ENCODE measurements at places on chromosomes 2 and 18. TPM values are rescaled to one million over a fixed set of nuclear protein-coding genes. Genes with fewer than 3 reads are reported as not detected.
A peak's percentile ranks its signal among the peaks of the same experiment; 100 is the strongest.

NDUFB3 gene
- 115 TPM for total RNA-seq

TRIM54 gene
- total RNA-seq = 18.8 TPM

ITPRIPL1 gene
- 8.1 TPM for total RNA-seq

TUBA3E gene
- total RNA-seq = not detected

OTOS gene
- total RNA-seq = not detected

SLC8A1 gene
- total RNA-seq = 3.6 TPM

ZNF516 gene
- 32.3 TPM for total RNA-seq

LYPD1 gene
- total RNA-seq = 1.4 TPM

HAAO gene
- total RNA-seq = not detected

DNAJC5G gene
- 18.1 TPM for total RNA-seq

- peak; percentile 51 for DNase-seq
Observed at GRCh38 chr2:64453770-64454385, at the start of gene LGALSL. Gene LGALSL, plus strand, starts transcription at chr2:64454162. Its CDS starts 384 bp downstream, at chr2:64454546.

- DNase-seq = no peak
Observed at GRCh38 chr2:237732790-237733381, 65.7 kb upstream of the RBM44 start.

DNA sequence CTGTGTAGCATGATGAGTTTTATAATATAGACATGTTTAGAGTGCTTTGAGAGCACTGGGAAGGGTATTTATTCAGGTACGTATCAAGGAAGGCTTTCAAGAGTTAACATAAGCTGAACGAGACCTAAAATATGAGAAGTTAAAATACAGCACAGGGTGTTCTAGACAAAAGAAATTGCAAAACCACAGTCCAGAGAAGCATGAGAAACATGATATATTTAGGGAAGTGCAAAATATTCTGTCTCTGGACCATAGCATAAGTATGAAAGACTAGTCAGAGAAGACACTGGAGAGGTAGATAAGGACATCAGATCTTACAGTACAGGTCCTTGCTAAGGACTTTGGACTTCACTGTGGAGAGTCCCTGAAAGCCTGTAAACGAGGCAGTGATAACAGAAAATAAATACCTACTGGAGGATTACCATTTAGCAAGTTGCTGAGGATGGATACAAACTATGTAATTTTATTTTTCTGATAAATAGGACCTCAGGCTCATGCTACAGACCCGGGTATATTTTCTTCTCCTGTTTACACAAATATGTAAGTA is 43.7 kb downstream of the FSIP2 start:
- no peak for DNase-seq

DNA sequence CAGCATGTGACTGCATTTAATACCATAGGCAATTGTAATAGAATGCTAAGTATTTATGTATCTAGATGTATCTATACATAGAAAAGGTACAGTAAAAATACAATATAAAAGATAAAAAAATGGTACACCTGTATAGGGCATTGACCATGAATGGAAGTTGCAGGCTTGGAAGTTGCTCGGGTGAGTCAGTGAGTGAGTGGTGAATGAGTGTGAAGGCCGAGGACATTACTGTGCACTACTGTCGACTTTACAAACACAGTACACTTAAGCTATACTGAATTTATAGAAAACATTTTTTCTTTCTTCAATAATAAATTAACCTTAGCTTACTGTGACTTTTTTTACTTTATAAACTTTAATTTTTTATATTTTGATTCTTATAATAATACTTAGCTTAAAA is 8.9 kb downstream of the DIS3L2 start:
- DNase-seq = no peak

DNA sequence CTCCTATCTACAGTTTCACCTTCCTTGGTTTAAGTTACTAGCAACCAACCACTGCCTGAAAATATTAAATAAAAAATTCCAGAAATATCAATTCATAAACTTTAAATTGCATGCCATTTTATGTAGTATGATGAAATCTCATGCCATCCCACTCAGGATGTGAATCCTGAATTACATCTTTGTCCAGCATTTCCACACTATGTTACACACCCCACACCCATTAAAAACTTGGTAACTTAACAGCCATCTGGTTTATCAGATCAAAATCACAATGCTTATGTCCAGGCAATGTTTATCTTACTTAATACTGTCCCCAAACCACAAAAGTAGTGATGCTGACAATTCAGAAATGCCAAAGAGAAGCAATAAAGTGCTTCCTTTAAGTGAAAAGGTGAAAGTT is 21.6 kb downstream of the CUL3 start:
- DNase-seq = no peak

GRCh38 chr2:61689568-61689967 is 151.4 kb upstream of the XPO1 start:
- DNase-seq = no peak

- peak; percentile 2 for DNase-seq
Observed at GRCh38 chr2:120552800-120553481, 182.7 kb upstream of the GLI2 start.

- DNase-seq = no peak
Observed at GRCh38 chr2:37586663-37587317, 84.7 kb downstream of the CDC42EP3 start.

DNA sequence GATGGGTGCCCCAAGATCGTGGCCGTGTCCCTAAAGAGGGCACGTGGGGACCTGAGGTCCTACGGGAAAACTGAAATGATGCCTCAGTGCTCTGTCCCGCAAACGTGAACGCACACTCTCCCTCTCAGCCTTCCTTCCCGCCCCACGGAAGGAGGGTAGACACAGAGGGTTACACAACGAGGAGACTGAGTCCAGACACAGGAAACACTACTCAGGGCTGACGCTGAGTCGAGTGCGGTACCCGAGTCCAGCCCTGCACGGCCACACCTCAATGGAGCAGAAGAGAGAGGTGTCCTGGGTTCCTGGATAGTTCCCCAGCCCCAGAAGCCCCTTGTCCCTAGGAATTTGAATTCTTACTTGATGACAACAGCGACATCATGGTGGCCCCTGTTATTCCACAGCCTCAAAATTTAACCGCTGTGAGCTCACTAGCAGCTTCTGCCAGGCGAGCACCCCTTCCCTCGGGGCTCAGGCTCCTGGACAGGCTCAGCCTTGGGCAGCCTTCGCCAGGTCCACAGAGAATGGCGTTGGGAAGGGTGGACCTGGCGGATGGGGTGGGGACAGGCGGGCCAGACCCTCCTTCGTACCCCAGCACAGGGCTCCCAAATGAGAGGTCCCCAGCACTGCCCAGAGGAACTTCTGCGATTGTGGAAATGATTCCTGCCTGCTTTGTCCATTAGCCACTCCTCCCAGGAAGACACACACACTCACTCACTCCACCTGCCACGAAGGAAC is 980 bp upstream of the RNPEPL1 start:
- DNase-seq = no peak

GRCh38 chr2:54456612-54457322 is 640 bp downstream of the SPTBN1 start:
- DNase-seq = peak; percentile 47

- no peak for DNase-seq
Observed at GRCh38 chr2:216344950-216345300, 27.4 kb downstream of the MARCHF4 start.

DNA sequence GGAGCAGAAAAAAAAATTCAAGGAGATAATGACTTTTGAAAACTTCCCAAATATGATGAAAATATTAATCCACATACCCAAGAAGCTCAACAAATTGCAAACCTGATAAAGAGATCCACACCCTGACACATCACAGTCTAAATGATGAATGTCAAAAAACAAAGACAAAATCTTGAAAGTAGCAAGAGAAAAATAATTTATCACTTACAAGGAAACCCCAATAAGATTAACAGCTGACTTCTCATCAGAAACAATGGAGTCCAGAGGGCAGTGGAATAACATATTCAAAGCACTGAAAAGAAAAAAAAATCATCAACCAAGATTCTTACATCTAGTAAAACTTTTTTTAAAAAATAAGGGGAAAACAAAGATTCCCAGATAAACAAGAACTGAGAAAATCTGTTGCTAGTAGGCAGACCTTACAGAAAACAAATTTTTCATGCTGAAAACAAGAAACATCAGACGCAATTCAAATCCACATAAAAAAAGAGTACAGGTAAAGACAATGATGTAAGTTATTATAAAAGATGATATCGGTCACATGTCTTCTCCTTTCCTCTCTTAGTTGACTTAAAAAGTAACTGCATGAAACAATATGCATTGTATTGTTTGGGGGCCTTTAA is 21.3 kb downstream of the SLC66A2 start:
- DNase-seq = no peak

DNA sequence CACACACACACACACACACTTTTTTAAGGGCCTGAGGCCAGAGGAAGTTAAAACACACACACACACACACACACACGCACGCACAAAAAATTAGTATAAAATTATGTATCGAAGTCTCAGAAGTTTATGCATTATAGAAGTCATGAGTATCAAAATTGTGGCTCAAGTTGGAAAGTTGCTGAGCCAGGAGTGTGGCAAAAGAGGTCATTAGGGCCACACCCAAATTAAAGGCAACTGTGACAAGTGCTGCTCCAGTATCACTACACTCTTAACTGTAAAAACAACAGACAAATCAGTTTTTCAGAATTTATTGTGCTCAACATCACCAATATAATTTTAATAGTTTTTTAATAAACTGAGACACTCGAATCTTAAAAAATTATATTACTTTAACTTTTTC is 36.9 kb downstream of the YWHAQ start:
- DNase-seq = no peak

DNA sequence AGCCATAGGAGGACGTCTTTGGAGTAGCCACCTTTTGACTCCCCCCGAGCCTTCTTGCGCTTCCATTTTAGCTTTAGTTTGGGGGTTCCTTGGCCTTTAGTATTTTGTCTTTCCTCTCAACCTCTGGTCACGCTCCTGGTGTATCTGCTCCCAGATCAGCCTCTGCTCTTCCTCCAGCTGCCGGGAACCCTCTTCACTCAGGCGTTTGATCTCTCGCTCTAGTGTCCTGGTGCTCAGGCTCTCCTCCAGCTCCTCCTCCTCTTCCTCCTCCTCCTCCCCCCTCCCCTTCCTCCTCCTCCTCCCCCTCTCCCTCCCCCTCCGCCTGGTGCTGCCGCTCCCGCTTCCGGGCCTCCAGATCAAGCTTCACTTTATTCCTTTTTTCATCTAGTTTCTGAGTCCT is 1082.3 kb upstream of the TMEFF2 start:
- no peak for DNase-seq

DNA sequence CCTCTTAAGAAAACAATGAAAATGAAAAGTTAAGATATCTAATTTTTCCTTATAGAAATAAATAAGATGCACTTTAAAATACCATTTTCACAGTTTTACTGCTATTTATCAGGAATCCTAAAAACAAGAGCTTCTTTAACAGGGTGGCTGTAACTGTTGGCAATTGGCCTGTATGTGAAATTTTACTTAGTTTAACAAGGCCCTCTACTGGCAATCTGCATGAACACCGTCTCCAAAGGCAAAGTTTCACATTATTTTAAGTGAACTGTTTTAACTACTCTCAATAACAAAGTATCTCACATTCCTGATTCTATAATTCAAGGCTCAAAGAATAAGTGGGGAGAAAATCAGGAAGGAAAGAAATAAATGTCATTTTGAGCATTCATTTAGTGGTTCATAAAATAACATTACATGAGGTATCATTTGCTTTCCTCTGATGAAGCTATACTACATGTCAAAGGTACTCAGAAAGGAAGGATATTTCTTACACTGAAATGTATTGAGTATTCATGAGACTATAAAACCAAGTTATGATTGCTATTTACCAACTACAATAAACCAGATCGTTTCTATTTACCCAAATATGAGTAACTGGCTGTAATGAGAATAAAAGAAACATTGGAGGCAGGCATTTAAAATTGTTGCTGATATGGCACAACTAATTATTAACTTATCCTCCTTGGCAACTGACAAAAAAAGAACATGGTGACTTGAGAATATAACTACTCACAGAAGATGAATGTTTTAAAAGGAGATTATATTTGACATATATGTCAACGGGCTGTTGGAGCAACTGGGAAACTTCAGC is 7.0 kb downstream of the NCKAP5 start:
- peak; percentile 30 for DNase-seq

DNA sequence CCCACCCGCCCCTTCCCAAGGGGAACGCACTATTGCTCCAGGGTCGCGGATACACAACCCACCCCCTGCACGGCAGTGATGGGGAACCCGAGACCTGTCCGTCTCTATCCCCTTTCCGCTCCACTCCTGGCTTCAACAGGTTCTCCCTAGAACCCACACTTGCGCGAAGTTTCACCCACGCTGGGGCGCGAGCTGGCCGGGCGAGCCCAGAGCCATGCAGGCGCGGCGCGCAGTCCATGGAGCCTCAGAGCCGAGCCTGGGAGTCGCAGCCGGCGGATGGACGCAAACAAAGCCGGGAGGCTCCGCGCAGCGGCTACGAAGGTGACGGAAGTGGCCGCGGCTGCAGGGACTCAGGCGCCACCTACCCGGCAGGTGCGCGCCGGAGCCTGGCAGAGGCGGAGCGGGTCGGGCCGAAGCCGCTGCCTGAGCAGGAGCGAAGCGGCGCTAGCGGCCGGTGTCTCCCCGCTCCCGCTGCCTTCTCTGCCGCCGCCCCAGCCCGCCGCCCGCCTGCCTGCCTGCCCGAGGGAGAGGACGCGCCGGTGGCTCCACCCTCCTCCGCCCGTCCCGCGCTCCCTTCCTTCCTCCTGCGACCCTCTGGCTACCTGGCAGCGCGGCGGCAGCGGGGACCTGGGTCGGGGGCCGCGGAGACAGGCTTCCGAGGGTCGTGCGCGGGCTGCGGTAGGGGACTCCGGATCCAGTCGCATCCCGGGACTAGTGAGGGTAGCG is 14.0 kb downstream of the ALPG start:
- no peak for DNase-seq

- no peak for DNase-seq
Observed at GRCh38 chr2:29281086-29281915, 166.1 kb downstream of the CLIP4 start.

All from OCI-LY7 (cell line).